Vagina (tissue), 2 donors: ENCODE measurements at places on chromosomes 16 and 17.

- H3K27ac ChIP-seq = no peak overlapping the region
- no peaks in the 10 kb centered on the region for H3K27me3 ChIP-seq
- H3K36me3 ChIP-seq = no peaks in the 10 kb centered on the region
- peaks cover 78% of the 10 kb centered on the region for H3K4me1 ChIP-seq
- H3K4me3 ChIP-seq = no peak overlapping the region
These were observed 55.4 kb downstream of the CREBBP start for GRCh38 chr16:3825103-3825502.

DNA sequence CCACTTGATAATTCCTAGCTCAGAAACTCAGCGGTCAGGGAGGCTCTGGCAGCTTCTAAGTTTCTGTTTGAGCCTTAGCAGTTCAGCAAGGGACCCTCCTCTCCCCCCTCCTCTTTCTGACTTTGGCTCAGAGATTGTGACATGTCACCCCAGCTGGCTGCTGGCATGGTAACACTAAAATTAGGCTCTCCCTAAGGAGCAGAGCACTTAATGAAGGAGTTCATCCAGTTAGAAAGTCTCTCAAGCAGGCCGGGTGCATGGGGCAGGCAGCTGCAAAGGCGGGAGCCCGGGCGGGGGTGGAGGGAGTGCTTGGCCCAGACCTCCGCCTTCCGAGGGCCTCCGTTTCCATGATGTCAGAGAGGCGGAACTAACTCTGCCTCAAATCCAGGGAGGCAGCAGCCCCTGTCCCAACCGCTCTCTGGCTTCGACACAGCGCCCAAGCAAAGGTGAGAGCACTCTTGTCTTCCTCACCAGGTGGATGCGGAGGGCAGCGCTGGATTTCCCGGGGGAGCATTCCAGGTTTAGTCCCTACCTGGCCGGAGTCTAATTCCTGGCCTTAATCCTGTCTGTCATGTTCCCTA is 128.0 kb upstream of the PLCG2 start:
- no peaks in the 10 kb centered on the region for H3K36me3 ChIP-seq
- peaks cover 47% of the 10 kb centered on the region for H3K4me1 ChIP-seq
- DNase-seq = no peak
- peak overlapping the region; percentile 1 for H3K4me3 ChIP-seq

DNA sequence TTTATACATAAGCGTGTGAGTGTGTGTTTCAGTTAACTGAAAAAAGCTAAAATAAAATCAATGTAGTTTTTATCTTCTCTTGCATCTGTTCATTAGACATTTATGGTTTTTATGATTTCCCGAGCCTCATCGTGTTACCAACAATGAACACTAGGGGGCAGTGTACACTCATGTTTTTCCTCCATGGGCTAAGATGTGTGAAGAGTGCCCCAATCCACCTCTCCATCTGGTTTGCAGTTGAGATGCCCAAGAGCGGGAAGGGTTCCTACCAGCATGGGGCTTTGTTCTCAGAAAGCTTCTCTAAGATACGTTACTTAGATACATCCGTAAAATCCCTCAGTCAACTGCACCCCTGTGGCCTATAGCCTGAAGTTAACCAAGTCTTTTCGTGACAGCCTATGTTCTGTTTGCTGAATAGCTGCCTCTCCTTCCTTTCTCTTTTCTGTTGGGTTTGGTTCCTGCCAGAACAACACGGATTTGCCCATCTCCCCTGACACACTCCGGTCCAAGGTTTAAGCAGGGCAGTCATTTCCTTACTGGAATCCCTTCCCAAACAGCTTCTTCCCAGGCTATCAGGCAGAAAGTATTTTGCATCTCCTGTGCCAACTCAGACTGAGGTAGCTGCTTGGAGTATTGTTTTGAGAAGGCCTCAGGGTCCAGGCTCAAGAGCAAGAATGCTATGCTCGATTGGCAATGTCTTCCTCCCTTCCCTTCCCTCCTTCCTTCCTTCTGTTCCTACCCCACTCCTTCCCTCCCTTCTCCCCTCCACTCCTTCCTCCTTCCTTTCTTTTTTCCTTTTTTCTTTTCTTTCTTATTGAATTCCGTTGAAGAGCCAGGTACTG is 12.9 kb upstream of the ELAC2 start:
- H3K4me1 ChIP-seq = no peaks in the 10 kb centered on the region
- no peak for DNase-seq
- no peak overlapping the region for H3K4me3 ChIP-seq

- no peak overlapping the region for H3K27ac ChIP-seq
- DNase-seq = no peak
- H3K27me3 ChIP-seq = no peaks in the 10 kb centered on the region
- no peak overlapping the region for H3K4me3 ChIP-seq
- no peaks in the 10 kb centered on the region for H3K36me3 ChIP-seq
These were observed 191.7 kb downstream of the PRKCB start for GRCh38 chr16:24027466-24027865.

DNA sequence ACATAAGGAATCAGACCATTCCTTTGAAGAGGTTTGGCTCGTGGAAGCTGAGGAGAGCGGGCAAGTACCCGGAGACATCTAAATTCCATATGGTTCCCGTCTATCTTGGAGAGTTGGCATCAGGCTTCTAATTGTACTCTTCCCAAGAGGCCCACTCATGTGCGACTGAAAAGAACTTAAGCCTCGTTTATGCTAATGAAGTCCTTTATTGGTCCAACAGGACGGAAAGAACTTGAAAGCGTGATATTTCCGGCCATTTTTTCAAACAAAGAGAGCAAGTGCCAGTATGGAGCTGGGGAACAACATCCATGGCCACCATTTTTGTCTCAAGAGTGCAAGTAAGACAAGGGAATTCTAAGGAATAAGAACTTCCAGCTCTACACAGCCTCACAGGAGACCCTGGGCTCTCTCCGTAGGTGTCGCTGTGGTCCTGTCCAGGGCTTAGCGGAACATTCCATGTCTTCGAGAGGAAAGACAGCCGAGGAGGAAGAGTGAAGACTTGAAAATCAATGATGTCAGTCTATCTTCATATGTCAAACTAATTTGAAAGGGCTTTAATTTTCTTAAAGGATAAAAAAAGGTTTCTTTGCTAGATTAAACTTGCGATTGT is 566.0 kb upstream of the PSMD7 start:
- no peaks in the 10 kb centered on the region for H3K4me1 ChIP-seq
- no peak overlapping the region for H3K27ac ChIP-seq
- no peak overlapping the region for H3K4me3 ChIP-seq

GRCh38 chr17:10147040-10147439 is 51.4 kb downstream of the GAS7 start:
- H3K4me3 ChIP-seq = no peak overlapping the region
- H3K27me3 ChIP-seq = no peaks in the 10 kb centered on the region

- no peaks in the 10 kb centered on the region for H3K36me3 ChIP-seq
- H3K27ac ChIP-seq = no peak overlapping the region
- no peaks in the 10 kb centered on the region for H3K27me3 ChIP-seq
- no peak for DNase-seq
- H3K4me1 ChIP-seq = no peaks in the 10 kb centered on the region
- H3K4me3 ChIP-seq = no peak overlapping the region
These were observed 152.6 kb upstream of the CDC42EP4 start for GRCh38 chr17:73464447-73464846.
